Activated gamma-delta T cell treated with anti-CD3 and anti-CD28 coated beads, Interleukin-2, amount 50 U/mL, for 16 hours (primary cell): ENCODE measurements at places on chromosomes 16 and 17.
A peak's percentile ranks its signal among the peaks of the same experiment; 100 is the strongest.

GRCh38 chr16:47713225-47713595, 252.1 kb downstream of the PHKB start:
- no peak for DNase-seq

DNA sequence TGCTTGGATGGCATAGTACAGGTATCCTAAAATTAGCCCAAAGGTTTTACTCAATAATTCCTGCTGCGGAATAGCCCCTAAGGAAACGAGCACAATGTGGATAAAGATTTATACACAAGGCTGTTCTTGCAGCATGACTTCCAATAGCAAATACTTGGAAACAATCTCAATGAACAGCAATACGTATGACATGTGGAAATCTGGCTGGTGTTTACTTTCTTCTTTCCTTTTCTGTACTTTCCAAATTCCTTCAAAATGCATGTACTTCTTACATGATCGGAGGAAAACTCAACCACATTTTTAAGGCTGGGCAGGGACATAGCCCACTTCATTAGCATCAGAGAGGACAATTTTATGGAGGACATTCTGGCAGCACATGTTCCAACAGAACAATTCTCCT, 86.6 kb downstream of the C16orf95 start:
- DNase-seq, result no peak

GRCh38 chr16:81616321-81617020, 162.6 kb upstream of the PLCG2 start:
- peak; percentile 58 for DNase-seq

- no peak for DNase-seq
Measured at GRCh38 chr16:83689385-83689831, 118.4 kb upstream of the HSBP1 start.

- DNase-seq, result no peak
Measured at GRCh38 chr17:78367193-78367592, 7.3 kb upstream of the SOCS3 start.

DNA sequence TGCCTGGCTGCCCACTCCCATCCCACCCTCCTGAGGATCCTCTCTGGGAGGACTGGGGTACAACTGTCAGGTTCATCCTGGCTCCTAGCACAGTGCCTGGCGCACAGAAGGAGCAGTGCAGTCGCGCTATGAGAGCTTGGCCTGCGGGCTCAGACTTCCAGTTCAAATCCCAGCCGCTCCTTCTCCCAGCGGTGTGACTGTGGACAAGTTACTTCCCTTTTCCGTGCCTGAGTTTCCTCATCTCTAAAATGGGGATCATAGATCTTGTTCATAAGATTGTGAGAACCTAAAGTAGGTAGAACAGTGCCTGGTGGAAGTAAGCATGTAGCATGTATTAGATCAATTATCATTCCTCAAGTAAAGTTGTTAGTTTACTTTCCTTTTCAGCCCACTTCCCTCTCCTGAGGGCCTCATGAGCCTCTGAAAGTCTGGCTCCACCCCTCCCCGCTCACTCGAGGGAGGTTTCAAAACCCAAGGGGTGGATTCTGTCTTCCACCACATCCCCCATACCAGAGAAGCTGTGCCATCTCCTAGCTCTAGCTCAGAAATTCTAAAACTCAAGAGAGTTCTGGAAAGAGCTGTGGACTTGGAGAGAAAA, 19.9 kb upstream of the COL1A1 start:
- no peak for DNase-seq
